ENCODE measurements at places on chromosomes 1 and 21.

- no peak for DNase-seq
These were observed 20.3 kb downstream of the TGFB2 start for GRCh38 chr1:218365226-218365999.

GRCh38 chr1:155006601-155007101 is 4.0 kb downstream of the ZBTB7B start:
- no peak for DNase-seq

DNA sequence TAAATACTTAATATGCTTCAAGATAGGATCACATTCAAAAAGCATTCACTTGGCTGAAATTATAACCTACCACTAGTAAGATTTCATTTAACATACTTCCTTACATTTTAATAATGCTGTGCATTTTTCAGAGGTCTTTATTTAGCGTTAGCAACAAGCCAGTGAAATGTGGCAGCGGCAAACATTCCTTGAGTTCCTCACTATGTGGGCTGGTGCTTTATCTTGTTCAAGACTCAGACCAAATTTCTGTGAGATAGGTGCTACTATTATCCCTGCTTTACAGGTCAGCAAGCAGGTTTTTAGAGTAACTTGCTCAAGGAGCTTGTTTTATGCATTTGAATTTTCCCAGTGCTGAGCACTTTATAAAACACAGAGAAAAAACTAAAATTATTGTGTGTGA is 132.7 kb downstream of the PLPPR4 start:
- no peak for DNase-seq

DNA sequence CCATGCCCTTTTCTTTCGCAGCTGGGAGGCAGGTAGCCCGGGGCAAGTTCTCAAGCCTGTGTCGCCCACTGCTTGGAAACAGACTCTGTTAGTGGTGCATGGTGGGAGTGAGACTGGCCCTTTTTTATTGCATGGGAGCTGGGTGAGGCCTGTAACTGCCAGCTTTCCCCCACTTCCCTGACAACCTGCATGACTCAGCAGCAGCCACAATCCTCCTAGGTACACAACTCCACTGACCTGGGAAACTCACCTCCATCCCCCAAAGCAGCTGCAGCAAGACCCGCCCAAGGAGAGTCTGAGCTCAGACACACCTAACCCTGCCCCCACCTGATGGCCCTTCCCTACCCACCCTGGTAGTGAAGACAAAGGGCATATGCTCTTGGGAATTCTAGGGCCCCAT is 25.8 kb downstream of the PIGP start:
- DNase-seq: no peak

All from activated T-helper 9 cell treated with anti-CD3 and anti-CD28 coated beads, Interleukin-2, amount 50 U/mL, for 16 hours (primary cell).